ENCODE measurements at places on chromosomes 4 and X.

DNA sequence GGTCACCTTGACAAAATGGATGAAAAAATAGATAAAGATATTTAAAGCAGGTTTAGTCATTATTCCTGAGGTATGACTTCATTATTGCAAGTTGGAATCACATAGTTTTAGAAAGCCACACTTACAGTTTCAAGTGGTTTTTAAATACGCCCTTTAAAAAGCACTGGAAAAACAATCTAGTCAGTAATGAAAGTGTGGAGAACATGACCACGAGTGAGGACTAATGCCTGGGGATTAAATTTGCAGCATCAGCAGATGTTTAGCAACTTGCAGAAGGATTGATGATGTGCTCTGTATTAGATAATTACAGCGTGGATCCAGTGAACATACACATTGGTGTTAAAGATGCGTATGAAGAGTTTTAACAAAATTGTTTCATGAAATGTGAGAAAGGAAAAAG lies 5.9 kb downstream of the SPARCL1 start:
- no peak for DNase-seq

- DNase-seq: no peak
Observed at GRCh38 chrX:131405497-131405896, 116.4 kb upstream of the IGSF1 start.

- no peak for DNase-seq
Observed at GRCh38 chr4:52997132-52997416, 135.0 kb downstream of the RASL11B start.

DNA sequence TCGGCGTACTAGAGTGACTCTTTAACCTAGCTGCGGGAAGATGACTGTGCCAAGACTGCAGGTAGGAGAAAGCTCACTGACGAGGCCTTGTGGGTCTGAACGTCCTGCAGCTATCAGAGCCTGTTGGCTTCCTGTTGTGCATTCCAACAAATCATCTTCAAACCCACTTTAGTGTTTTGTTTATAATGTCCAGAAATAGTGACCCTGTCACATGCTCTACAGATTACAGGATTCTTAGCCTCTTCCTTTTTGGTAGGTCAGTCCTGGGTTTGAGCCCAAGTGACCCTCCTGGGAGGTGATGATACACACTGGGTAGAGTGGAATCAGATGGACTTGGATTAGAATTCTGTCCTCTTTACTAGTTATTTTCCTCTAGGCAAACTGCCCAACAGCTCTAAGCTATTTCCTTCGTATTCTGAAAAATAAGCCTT lies 33.2 kb downstream of the HTT start:
- DNase-seq: no peak

GRCh38 chrX:152061557-152061956 lies 76.8 kb downstream of the MAGEA10 start:
- no peak for DNase-seq

GRCh38 chrX:70240751-70241150 lies 6.3 kb downstream of the AWAT1 start:
- DNase-seq: no peak

DNA sequence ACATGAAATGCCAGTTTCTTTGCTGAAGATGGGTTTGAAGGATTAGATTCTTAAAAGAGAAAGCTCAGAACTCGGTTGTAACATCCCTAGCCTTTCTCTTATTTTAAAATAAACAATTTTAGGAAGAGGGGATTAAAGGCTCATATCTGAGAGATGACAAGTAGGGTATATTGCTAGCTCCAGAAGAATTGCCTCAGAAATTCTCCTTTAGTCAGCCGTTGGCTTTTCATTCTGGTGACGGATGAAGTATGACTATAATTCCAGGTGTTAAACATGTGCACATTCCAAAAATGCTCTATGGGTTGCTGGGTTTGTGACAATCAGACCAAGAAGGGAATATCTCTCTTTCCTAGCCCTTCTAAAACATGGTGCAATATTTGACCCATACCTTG lies 17.8 kb downstream of the DKK2 start:
- no peak for DNase-seq

All from T-helper 9 cell (primary cell).